T-helper 2 cell (primary cell): ENCODE measurements at places on chromosomes 13 and 19.
A peak's percentile ranks its signal among the peaks of the same experiment; 100 is the strongest.

DNA sequence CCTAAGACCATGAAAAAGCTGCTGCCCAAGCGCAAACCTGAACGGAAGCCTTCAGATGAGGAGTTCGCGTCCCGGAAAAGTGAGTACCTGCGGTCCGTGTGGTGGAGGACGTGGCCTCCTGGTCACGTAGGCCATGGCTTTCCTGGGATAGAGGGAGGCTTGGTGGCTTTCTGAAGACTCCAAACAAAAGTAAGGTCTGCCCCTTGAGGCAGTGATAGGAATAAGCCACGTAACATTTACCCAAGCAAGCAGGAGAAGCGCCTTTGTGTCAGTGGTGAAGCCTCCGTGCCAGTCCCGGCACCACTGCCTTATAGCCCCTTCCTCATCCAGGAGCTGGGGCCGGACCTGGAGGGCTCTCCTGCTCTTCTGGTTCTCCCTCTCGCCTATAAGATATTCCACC, 34.3 kb upstream of the TEX29 start:
- no peak for DNase-seq

DNA sequence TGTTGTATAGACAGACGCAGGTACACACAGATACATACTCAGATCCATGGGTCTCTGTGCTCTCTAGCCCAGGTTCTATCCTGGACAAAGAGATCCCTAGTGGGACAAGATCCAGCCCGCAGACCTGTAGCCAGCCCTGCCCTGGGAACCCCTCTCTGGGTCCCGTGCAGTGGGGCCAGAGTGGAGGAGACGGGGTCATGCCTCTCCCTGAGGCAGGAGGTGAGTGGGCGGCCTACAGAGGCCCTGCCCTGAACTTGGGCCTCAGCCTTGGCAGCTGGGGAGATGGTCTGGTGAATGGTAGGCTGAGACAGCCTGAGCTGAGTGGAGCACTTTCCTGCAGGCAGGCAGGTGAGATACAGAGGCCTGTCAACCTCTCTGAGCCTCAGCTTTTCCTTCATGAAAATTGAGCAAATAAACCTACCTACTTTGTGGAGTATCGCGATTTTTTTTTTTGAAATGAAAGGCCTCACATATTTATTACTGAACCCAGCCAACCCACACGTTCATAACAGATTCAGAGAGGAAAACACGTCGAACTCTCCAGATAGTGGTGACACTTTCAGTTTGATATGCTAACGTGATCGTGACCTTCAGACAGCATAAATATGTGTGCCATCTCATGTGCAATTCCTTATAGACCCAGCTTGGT, 3.4 kb upstream of the JUND start:
- peak; percentile 80 for DNase-seq

DNA sequence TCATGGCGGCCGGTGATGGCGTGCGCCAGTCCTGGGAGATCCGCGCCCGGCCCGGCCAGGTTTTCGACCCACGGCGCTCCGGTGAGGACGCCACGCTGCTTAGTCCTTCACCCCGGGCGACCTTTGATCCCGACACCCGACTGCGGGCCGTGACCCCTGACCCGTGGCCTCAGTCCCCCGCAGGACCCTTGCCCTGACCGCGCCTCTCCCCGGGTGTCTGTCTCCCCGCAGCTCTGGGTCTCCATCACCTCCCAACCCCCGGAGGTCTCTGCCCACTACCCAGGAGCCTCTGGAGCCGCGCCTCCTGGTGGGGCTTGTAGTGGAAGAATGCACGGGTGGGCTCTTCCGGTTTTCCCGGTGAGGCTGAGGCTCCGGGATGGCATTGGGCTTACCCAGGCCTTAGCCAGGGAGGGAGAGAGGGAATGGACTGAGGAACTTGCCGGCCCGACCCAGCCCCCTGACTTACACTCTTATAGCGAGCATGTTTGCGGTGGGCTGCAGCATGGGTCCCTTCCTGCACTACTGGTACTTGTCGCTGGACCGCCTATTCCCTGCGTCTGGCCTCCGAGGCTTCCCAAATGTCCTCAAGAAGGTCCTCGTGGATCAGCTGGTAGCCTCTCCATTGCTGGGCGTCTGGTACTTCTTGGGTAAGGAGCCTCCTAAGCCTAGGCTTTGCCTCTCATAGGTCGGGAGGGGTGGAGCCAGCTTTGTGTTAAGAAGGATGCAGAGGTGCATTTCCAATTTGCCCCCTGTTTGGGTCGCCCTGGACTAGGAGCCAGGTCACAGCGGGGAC, 566 bp downstream of the MPV17L2 start:
- DNase-seq, result no peak

DNA sequence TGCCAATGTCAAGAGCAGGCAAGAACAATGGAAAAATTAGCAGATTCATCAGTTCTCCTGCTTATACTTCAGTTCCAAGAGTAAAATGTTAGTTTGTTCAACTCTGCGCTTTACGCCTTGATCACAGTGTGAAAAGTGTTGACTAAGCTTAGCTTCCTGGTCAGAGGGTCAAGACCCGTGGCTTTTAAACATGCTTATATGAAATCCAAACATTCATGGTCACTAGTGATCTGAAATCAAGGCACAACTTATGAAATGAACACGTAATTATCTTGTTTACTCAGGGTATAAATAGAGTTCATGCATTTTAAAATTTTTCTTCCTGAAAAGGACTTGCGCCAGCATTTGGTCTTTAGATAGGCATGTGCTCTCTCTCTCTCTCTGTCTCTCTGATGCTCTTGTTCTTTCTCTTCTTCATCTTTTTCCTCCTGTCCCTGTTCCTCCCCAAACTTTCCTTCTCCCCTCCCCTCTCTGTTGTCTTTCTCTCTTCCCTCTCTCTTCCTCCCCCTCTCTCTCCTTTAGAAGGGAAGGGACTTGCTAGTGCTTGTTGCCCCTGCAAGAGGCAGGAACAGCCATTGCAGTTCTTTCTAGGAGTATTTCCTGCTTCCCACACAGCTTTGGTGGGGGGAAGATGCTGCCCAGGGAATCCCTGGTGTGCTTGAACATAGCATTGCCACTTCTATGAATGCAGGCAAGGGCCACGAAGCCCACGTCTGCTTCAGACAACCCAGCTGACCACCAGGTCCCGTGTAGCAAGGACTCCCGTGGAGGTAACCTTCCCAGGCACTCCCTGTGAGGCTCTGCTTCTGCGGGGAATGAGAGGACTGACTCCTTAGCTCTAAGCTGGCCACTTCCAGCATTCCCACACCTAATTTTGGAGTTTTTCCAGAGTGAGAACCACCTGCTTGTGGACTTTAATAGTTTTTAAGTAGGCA, 7.1 kb upstream of the ZNF536 start:
- no peak for DNase-seq

GRCh38 chr19:2303211-2303798, 4.6 kb downstream of the LINGO3 start:
- DNase-seq, result no peak

GRCh38 chr13:37273836-37274235, 168.4 kb upstream of the CSNK1A1L start:
- no peak for DNase-seq

GRCh38 chr13:74569251-74569650, 435.0 kb upstream of the KLF12 start:
- no peak for DNase-seq

DNA sequence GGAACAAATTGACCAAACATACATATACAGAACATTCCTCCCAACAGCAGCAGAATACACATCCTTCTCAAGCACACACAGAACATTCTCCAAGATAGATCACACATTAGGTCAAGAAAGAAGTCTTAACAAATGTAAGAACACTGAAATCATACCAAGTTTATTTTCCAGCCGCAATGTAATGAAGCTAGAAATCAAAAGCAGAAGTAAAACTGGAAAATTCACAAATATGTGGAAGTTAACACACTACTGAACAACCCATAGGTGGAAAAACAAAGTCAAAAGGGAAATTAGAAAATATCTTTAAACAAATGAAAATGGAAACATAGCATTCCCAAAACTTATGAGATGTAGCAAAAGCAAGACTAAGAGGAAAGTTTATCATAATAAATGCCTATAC, 692.6 kb downstream of the DIAPH3 start:
- DNase-seq, result no peak

DNA sequence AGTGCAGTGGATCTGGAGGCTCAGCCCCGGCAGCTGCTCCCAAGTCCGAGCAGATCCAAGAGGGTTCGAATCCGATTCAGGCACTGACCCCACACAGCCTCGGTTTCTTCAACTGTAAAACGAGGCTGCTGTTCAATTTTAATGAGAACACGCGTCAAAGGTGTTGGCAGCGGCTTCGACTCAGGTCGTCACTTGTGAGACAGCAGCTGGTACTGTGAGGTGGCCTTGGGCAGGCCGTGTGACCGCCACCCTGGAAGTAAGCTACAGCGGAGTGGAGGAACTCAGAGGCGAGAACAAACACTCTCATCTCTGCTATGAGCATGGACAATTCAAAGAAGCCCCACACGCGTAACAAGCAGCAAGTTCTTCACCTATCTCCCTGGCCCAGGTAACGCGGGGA, 9.7 kb downstream of the MAP2K2 start:
- no peak for DNase-seq

GRCh38 chr13:78028960-78029359, 110.3 kb upstream of the EDNRB start:
- DNase-seq, result no peak
